ENCODE measurements at places on chromosomes 12 and 14.

DNA sequence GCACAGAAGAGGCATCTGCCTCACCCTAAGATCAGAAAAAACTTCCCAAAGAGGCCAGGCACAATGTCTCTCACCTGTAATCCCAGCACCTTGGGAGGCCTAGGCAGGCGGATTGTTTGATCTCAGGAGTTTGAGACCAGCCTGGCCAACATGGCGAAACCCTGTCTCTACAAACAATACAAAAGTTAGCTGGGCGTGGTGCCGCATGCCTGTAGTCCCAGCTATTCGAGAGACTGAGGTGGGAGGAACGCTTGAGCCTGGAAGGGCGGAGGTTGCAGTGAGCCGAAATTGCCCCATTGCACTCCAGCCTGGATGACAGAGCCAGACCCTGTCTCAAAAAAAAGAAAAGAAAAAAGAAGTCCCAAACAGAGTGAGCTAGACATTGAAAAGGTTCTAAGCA lies 4.5 kb downstream of the ZBTB1 start:
- no peak for DNase-seq

DNA sequence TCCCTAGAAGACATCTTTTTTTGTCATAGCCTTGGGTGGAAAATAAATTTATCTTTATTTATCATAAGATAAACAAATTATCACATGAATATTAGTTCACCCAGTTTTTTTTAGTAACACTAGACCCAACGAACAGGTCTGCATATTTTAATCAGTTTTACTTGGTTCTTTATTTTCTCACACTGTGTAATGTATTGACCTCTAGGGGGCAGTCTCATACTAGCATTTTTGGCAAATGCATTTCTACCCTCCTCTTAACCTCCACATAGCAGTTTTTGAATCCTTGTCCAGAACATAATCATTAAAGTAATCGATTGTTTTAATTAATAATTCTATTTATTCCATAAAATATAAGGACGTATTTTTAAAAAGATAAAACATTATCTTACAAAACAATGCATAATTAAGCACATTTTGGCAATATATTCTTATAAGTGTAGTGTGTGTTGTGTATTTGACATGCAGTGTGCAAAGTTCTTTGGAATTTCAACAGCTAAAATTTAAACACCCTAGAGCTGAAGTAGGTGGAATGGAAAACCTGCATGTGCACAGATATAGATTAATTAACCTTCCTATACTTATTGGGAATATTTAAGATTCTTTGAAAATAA lies 31.6 kb upstream of the PTPRQ start:
- DNase-seq: no peak

DNA sequence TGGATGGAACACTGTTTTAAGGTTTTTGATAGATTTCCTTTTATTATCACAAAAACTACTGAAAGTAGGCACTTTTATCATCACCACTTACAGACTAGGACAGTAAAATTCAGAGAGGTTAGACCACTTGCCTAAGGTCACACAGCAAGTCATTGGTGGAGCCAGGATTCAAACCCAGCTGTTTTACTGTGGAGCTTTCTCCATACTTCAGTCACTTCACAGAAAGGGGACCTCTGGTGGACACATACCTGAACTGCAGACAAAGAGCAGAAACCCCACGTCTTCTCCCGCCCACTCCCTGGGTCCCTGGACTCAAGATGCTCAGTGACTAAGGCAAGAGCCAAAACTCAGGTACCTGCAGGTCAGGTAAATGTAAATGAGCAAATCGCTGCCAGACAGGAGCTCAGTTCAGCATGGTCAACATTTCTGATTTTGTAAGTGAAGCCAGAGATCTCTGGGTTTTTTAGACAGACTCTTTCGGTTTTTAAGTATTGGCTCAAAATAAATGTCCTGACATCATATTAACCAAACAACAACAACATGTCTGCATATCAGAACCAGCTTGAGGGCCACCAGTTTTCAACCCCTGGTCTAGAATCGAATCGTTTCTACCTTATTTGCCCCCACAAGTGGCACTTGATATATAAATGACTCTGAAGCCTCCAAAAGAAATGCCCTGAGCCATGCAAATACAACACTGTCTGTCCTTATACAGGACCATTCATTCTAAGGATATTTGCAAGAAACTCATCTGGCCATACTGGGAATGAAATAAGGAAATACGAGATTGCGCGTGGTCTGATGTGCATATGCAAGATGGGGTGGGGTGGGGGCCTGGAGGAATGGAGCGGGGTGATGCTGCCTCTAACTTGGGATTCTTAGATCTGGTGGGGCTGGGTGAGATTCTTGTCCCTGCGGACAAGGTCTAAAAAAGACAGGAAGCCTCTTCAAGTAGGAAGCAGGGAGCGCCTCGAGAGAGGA lies 110.9 kb downstream of the KSR2 start:
- peak; percentile 40 for DNase-seq

GRCh38 chr14:105303949-105304348 lies 3.1 kb upstream of the BRF1 start:
- DNase-seq: no peak

DNA sequence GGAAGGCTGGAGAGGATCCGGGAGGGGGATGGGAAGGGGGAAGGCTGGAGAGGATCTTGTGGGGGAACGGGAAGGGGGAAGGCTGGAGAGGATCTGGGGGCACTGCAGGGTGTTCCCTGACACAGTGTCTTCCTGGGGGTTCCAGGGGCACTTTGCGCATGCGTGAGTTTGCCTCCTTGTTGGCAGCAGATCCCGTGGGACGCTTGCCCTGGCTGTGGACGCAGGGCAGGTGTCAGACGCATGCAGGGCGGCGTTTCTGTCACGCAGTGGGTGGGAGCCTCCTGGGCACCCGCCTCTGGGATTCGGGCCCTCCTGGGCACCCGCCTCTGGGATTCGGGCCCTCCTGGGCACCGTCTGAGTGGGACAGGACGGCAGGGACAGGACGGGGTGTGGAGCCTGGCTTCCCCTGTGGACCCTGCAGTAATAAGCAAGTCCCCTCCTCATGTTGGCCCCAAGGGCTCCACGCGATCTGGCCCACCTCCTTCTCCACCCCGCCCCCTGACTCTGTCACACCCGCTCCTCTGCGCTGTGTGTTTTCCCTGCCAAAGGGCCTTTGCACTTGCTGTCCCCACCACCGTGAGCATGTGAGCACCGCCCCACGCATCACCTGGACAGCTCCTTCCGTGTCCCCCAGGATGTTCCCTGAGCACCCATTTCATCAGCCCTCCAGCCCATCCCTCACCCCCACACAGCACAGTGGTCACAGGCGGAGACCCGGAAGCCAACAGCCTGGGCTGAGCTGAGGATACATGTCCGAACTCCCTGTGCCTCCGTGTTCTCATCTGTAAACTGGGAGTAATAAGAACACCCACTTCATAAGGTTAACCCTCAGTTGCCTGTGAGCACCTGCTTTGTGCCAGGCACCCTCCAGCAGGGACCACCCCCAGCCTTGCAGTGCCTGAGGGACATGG lies 4.4 kb downstream of the MMP17 start:
- peak; percentile 91 for DNase-seq

DNA sequence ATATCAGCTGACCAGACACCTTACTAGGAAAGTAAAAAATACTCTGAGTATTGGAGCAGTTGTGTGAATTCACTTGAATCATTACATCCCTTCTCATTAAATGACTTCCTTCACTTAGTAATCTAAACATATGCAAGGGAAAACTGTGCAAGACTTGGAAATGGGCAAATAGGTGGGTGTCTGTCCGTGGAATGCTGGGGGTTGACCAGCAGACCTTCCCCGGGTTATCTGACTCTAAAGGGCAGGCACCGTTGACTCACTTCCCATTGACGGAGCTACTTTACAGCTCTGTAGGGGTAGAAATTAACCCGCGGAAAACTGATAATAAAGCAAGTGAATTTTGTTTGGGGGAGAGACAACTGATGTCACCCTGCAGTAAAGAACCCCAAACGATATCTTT lies 199.3 kb downstream of the TTC7B start:
- no peak for DNase-seq

GRCh38 chr14:42002141-42002540 lies 395.5 kb downstream of the LRFN5 start:
- no peak for DNase-seq

DNA sequence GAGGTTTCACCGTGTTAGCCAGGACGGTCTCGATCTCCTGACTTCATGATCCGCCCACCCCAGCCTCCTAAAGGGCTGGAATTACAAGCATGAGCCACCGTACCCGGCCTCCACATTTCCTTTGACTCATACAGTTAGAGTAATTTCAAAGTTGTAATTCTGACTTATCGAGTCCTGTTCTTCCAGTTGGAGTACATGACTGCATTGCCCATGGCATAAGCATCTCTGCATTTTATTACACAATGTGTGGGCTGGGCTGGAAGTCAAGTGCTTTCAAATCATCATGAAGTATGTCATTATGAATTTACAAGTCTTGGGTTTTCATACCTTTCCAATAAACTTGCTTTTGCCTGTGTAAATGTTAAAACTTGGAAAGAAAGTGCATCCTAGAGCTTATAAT lies 1295.7 kb upstream of the FLRT2 start:
- no peak for DNase-seq

DNA sequence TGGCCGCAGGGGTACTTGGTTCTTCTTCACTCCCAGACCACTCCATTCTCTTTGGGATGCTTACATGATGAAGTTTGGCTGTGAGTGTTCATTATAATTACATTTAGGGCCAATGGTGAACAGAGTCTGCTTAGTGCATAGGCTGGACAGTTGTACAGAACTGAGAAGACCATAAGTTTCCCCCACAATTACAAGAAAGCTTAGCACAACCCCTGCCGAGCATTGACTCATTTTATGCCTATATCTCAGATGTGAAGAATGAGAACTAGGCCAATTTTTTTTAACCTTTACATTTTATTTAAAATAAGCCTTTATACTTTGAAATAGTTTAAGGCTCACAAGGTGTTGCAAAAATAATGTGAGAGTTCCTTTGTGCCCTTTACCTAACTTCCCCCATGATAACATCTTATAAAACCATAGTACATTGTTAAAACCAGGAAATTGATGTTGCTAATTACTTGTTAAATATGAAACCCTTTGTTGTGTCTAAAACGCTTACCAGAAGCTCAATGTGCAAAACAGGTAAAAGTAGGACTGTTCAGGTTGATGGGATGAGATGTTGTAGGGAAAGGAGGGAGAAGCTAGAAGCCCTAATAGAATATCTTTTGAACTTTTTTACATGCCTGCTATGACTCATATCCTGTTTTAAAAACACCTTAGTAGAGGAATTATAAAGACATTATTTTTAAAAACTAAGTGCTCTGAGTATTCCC lies 47.2 kb downstream of the ALDH1L2 start:
- no peak for DNase-seq

- no peak for DNase-seq
Observed at GRCh38 chr12:97716356-97716755, 253.8 kb downstream of the RMST start.

- DNase-seq: no peak
Observed at GRCh38 chr12:107330831-107331431, 237.6 kb upstream of the CRY1 start.

DNA sequence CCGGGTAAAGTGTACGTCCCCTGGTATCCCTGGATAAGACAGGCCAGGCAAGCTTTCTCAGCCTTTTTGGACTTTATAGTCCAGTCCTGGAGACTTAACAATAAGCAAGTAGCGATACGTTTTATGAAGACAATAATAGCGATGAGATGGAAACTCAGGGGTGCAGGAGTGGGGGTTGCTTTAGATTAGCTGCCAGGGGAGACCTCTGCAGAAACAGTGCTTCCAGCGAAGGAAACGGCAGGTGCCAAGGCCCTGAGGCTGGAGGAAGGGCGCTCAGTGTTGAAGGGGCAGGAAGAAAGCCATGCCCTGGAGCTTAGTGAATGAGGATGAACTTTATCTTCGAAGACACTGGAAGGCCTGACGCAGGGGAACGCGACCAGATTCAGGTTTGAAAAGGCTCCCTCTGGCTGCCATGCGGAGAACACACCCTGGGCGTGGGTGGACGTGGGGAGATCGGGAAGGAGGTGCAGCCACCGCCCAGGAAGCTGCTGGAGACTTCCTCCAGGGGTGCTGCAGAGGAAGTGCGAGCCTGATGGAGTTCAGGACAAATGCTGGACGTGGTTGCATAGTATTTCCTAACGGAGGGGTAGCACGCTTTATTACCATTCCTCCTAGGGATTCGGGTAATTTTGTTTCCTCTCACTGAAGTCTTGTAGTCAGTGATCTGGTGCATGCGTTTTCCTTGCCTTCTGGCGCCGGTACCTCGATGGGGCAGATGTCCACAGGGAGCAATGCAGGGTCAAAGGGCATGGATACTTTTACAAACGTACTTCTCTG lies 26.1 kb upstream of the UBC start:
- DNase-seq: peak; percentile 86

DNA sequence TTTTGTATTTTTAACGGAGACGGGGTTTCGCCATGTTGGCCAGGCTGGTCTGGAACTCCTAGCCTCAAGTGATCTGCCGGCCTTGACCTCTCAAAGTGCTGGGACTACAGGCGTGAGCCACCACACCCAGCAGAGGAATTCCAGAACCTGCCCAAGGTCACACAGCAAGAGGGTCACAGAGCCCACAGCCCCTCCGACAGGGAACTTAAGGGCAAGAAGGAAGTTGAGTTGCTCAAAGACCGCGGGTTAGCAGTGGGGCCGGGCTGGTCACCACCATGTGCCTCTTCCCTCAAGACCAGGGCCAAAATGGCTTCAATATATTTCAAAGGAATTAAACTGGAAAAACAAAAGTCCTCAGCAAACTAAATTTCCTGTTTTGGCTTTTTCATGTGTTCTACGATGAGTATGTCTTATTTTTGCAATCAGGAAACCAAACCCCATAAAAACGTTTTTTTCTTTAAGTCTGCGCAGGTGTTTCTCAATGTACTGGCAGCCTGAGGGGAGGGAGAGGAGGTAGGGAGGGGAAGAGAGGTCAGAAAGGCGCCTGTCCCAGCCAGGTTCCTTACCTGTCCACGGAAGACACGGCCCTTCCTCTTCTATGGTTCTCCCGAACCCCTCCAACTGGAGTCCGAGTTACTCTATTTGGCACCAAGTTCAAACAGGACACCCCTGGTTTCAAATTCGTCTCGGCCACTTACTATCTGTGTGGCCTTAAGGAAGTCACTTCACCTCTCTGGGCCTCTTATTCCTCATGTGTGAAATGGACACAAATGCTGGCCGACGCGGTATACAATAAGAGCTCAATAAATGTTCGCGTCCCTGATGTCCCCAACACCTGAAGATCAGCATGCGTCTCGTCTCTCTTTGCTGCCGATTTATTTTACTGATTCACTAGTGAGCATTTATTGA lies 778 bp downstream of the SLC8B1 start:
- no peak for DNase-seq

Measured in H54 (cell line).